ENCODE measurements at places on chromosomes 5 and 9. TPM values are rescaled to one million over a fixed set of nuclear protein-coding genes. Genes with fewer than 3 reads are reported as not detected.

Gene ANXA2R
- total RNA-seq = 3.6 TPM

Gene DNAJB5
- 6.5 TPM for total RNA-seq

Gene TCF7
- 0.65 TPM for total RNA-seq

Gene PRR7
- total RNA-seq = 5.8 TPM

Gene LCN12
- total RNA-seq = not detected

Gene LCN9
- not detected for total RNA-seq

Gene PCDHGA5
- total RNA-seq = 0.30 TPM

Gene FREM1
- under 0.01 TPM for total RNA-seq

Measured in epithelial cell of umbilical artery (primary cell).